Endothelial cell (in vitro differentiated cells): ENCODE measurements at places on chromosomes 2 and 18. TPM values are rescaled to one million over a fixed set of nuclear protein-coding genes. Genes with fewer than 3 reads are reported as not detected.

GRCh38 chr18:78787751-78788150 is 191.9 kb upstream of the SALL3 start:
- DNase-seq = no peak

GRCh38 chr2:100870652-100871531 is 51.0 kb downstream of the NPAS2 start:
- DNase-seq = no peak

DNA sequence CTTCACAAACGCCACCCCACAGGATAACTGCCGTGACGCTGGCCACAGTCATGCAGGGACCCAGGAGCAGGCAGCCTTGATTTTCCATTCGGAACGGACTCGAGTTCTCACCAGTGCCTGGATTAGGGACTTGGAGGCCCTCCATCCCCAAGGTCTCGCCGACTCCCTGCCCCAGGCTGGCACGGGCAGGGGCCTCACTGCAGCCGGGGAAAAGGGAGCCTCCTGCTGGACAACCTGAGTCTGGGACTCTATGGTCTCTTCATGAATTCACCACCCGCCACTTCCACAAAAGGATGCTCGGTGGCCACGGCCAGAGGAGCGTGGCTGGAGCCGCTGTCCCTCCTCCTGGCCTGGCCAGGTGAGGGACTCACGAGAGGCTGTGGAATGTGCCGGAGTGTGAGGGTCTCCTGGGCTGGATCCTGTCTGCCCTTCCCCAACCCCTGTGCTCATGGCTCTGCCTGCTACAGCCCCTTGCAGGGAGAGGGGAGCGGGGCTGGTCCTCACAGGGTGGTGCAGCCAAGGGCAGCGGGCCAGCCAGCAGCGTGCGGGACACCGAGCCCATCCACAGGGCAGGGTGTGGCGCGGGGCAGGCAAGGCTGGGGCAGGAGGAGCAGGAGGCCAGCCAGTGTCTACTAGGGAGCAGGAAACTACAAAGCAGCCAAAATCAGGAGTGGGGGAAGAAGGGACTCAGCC is 42.3 kb downstream of the AQP12A start:
- peak; percentile 24 for DNase-seq

DNA sequence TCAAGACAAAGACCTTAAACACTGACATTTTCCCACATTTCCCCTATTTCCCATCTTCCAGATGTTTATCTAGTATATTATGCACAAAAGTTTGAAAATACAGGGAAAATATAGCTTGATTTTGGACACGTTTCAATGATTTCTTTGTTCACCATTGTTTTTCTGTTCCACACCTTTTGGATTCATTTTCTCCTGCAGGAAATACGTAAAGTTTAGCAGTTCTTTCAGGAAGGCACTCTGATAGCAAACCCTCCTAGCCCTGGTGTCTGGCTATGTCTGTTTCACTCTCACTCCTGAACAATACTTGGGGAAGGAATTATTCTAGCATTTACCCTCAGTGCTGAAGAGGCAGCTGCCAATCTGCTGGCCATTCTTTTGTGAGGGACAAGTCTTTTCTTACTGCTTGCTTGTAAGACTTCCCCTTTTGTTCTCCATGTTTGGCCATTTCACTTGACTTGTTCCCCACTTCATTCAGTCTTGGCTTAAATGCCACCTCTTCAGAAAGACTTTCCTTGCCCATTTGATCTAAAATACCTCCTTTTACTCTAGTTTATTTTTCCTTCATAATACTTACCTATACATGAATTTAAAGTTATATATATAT is 195.4 kb downstream of the RNF152 start:
- DNase-seq = no peak

DNA sequence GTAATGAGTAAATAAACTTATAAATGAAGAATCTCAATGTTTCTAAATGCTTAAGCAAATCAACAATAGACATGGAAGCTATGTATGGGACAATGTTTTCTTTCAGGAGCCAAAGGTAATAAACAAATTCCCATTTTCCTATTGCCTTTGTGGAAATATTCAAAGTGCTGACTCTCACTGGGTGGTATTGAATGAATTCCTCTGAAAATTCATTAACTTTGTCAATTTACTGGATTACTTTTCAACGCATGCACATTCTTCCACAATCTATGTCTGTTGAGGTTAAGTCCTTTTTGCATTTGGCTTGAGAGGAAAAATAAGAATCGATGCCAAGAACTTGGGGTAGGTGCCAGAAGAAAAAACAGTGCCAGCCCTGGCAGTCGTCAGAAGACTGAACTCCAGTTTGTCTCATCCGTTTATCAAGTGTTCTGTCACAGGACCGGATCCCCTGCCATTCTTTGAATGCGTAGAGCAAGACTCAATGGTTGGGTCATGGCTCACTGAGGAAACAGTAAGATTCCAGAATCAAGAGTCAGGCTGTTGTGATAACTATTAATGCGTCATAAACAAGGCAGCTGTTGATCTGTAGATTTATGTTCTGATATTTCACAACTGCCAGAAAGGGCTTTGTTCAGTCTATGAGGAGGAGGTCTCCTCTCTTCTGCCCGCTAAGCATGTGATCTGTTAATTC is 133.3 kb downstream of the GFPT1 start:
- DNase-seq = no peak

DNA sequence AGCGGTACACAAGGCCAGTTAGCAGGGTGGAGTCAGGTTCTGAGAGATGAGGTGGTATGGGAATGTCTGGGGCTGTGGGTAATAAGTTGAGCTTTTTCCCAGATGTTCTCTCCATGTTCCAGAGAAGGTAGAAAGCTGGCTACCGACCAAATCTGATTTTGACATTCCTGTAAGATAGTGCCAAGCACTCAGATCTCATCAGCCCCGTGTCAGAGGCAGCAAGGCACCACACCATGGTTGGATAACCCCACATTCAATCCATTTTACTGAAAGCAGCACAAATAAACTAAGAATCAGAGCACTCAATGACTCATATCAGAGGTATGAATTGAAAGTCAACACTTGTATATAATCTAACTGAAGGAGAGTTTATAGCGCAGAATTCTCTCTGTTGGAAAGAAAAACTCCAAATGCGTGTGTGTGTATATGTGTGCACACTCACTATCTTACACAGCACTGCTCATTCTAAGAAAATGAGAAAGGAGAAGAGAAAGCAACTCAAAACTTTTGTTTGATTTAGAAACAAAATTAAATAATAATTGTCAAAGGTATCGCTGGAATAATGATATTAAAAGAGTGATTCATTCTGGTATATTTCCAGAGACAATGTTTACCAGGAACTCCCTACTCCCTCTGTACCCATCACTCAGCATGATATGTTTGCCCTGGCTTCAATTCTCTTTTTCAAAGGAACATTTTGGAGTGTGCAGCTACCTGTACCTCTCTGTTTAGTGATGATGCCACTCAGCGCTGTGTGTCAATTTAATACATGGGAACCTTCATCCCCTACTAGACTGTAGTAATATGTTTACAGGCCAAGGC is 375.1 kb upstream of the ID2 start:
- DNase-seq = no peak

DNA sequence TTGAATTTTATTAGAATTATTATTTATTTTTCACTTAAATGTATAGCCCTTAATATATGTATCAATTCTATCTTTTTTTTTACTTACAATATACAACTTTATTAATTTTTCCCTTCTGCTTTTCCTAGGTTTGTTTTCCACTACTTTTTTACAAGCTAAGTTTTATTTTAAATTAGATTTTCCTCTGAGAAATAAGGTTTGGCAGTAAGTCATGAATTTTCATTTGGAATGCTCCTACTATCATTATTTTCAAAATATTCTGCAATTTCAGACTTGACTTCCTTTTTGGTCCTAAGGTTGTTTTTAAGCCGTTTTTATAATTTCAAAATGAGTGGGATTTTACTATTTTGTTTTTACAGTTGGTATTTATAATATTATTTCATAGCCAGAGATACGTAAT is 222.8 kb upstream of the PIEZO2 start:
- no peak for DNase-seq

DNA sequence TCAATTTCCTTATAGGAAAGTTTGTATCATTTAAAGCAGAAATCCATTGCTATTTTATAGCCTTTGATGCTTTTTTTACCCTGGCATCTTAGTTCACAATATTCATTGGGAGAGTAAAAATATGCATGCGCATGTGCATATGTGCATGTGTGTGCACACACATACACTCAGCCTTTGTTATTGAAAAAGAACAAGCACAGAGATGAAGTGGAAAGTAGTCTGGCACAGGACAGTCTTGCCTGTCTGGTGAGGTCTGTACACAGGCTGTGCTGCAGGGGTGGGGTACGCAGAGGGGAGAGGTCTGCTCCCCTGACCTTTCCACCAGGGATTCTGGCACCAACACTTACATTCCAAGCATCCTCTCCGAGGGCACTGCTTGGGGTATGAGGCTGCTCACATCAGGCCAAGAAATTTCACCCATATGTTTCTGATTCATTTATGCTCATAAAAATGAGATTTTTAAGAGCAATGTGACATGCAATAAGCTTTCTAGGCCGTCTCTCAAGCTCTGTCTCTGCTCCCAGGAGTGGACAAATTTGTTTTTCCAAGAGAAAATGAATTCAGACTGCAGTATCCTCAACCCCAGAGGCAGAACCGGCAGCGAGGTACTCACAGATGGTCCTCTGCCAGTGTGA is 237.2 kb downstream of the INSIG2 start:
- DNase-seq = no peak

- DNase-seq = no peak
Observed at GRCh38 chr2:234102112-234102511, 51.6 kb downstream of the SPP2 start.

DNA sequence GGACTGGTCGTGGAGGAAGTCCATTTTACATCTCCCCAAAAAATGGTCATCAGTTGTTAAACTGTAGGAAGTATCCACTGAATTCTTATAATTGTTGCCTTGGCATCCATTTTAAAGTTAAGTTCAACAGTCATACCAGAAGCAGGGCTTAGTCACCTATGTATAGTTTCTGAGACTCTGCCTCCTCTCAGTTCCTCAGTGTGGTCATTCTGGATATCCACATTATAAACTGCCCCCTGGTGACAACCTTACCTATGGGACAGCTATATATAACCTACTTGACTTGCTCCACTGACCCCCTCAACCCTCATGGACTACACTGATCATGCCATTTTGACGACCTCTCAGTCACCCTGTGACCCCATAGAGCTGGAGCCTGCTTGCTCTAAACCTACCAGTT is 617.0 kb downstream of the LRP1B start:
- DNase-seq = no peak

GRCh38 chr18:13185675-13186198 is 32.8 kb upstream of the LDLRAD4 start:
- DNase-seq = no peak

DNA sequence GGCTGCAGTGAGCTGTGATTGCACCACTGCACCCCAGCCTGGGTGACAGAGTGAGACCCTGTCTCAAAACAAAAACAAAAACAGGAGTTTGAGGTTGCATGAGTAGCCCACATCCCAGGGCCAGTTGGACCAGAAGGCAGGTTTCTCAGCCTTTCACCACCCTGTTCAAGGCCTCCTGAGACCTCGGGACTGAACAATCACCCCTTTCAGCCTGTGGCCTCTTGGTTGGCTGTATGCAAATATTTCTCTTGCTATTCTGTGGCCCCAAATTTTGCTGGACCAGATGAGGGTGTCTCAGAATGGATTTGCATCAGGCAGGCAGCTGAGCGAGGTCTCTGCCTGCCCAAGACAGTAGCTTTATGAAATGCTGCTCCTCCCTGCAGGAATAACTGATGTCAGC is 56.9 kb downstream of the DPYSL5 start:
- no peak for DNase-seq

DNA sequence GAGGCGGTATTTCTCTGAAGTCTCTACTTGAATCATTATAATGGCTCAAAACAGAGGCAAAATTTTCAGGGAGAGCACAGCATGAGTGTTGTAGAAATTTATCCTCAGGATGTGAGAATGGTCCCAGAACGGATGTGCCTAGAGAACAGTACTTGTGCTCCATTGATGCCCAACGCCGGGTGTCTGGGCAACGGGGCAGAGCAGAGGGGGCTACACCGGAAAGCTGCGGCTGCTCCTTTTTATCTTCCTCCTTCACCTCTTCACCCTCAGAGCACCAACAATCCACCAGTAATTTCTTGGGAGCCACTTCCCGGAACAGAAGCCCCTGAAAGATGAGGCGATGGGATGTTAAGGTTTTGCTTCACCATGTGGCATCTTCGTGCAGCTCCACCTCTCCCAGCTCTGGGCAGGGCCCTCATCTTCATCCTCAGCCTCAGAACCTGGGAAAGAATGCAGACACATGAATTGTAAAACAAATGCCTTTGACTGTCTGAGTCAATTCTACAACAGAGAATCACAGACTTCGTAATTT is 71.5 kb downstream of the PTGR3 start:
- no peak for DNase-seq

- DNase-seq = no peak
Observed at GRCh38 chr18:75581336-75582131, 154.0 kb upstream of the SMIM21 start.

- DNase-seq = no peak
Observed at GRCh38 chr2:205086662-205087061, 541.4 kb downstream of the PARD3B start.

GRCh38 chr2:223760838-223761502 is 76.4 kb downstream of the AP1S3 start:
- DNase-seq = no peak

DNA sequence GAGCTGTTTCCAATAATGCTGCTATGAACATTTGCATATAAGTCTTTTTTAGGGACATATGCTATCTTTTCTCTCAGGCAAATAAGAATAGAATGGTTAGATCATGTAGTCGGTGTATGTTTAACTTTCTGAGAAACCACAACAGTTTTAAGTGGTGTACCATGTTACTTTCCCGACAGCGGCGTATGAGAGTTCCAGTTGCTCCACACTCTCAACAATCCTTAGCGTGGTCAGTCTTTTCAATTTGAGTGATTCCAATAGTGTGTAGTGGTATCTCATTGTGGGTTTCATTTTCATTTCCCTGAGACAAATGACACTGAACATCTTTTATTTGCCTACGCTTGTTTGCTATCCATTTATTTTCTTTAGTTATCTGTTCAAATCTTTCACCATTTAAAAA is 149.5 kb downstream of the ACOXL start:
- no peak for DNase-seq

- DNase-seq = no peak
Observed at GRCh38 chr2:220646424-220646823, 925.7 kb downstream of the EPHA4 start.

- no peak for DNase-seq
Observed at GRCh38 chr2:233060501-233060979, 398 bp downstream of the INPP5D start.

- DNase-seq = no peak
Observed at GRCh38 chr2:26344581-26345282, 1.2 kb upstream of the SELENOI start.

The HOXD8 gene
- total RNA-seq = 9.3 TPM

The EFEMP1 gene
- 2.3 TPM for total RNA-seq

The NPPC gene
- total RNA-seq = 11.4 TPM

The DSG4 gene
- not detected for total RNA-seq

The BOLL gene
- not detected for total RNA-seq

The PARD6G gene
- 10.4 TPM for total RNA-seq

The RAB6C gene
- 1.4 TPM for total RNA-seq

The PLA2R1 gene
- 1.1 TPM for total RNA-seq
